ENCODE measurements at places on chromosomes 1 and 21.

DNA sequence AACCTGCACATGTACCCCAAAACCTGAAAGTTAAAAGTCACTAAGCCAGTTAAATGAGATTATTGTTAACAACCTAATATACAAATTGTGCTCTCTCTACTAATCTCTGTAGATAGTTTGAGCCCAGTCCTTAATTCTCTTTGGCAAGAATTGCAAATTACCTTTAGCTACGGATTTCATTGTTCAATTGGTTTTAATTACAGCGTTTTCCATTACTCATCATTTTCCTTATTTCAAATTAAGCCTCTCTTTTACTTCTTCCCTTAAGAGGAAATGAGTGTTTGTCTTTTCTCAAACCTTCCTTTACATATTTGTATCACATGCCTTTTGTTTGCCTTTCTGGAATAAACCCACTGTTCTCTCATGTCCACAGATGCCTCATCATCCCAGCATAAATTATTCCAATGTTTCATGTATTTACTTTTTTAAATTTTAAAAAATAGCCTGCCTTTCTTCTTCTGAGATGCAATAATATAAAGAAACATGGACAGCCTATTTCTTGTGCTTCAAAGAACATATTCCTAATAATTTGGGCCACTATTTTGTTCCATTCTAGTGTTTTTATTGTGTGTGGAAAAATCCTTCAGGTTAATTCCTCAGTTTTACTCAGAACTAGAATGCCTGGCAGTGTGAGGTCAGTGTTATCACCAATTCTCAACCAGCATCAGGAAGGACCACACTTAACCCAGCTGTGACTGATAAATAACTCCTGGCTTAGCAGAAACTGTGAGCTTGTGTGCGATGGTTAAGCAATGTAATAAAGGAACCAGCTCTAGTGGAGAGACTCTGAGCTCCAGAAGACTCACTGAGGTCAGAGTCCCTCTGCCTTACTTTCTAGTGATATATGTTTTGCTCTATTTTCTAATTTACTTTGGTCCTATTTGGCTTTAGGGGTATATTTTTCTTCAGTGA is 600.5 kb downstream of the LTN1 start:
- no peak for DNase-seq

DNA sequence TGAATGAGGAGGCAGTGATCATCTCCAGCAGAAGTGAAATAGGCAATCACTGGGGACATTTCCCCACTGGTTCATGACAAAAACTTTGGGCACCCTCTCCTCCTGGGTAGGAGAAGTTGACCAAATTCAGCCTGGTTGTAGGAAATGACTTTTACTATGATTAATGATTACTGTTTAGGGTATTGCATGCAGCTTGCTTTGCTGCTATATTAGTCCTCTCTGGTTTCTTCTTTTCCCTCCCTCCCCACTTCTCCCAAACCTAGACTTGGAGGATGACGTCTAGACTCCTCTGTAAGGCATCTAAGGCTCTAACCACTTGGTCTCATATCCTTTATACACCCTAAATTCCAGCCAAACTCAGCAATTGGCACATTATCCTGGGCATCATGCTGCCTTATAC is 3.4 kb upstream of the RGS16 start:
- DNase-seq: no peak

DNA sequence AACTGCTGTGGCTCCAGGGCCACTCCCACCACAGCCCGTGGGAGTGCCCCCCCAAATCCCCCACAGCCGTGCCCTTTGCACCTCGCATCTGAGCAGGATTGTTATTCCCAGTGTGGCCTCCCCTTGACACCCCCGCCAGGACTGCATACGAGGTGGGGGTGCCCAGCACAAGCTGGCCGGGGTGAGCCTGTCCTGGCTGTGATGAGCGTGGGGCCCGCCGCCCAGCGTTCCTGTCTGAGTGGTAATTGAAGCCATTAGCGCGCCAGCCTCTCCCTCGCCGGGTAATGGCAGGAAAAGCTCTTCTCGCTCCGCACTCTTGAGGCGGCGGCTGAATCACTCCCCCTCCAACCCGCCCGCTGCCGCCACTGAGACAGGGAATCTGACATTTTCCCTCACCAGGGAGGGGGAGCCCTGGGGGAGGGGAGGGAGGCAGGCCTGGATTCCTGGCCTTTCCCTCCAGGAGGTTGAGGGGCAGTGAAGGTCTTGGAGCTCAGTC is 27.7 kb downstream of the PTPRF start:
- DNase-seq: no peak

DNA sequence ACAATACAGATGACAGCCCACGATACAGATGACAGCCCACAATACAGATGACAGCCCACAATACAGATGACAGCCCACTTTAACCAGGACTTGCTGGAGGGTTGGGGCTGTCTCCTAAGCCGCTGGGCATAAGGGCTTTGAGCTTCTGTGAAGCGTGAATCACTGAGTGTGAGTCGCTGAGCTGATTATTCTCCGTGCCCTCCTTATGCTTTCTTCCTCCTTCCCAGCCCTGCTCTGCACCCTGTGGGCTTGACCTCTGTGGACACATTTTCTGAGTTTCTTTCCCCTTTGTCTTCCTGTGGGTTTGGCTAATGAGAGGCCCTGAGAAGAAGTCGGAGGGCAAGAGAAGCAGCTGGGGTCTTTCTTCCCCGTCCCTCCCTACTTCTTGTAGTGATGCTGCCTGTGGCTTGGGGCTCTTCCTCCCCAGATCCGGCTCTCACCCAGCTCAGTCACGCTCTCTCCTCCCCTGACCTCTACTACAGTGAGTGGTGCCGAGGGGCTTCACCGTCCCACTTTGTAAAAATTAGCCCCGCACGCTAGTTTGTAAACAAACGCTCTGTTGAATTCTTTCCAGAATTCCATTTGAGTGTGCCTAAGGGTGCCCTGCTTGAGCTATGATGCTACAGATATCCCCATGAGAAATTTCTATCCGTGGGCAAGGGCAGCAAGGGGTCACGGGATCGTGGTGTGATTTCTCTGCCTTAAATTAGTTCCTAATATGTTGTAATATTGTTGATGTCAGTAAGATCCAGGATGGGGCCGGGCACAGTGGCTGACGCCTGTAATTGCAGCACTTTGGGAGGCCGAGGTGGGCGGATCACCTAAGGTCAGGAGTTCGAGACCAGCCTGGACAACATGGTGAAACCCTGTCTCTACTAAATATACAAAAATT is 46.4 kb upstream of the SOD1 start:
- DNase-seq: peak; percentile 33

DNA sequence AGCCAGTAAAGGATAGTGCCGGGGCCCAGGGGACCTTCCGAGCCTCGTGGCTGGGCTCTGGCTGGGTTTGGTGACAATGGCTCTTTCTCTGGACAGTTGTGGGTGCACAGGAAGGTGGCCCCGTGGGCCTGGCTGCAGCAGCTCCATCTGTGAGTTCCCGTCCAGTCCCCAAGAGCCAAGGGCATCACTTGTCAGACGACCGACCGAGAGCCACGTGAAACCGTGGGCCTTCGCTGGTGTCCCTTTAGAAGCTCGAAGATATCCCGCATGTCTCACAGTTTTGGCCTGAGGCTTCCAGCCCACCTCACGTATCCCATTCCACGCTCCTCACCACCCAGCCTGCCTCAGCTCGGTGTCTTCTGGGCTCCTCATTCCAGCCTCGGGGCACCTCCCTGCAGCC is 27.2 kb upstream of the UMODL1 start:
- DNase-seq: no peak

DNA sequence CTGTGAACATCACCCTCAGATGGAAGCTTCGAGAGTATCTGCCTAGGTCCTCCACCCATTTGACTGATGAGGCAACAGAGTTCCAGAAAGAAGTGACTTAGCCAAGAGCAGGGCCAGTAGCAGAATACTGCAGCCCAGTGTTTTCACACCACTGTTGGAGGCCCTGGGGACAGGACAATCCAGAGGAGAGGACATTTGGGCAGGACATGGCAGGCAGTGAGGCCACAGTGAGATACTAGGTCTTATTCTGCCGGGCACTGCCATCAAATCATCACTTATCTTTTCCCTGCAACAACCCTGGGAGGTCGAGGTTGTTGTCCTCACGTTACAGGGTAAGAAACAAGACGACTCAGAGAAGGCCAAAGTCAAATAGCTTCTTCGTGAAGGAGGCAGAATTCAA is 5.5 kb upstream of the FOXO6 start:
- DNase-seq: no peak

DNA sequence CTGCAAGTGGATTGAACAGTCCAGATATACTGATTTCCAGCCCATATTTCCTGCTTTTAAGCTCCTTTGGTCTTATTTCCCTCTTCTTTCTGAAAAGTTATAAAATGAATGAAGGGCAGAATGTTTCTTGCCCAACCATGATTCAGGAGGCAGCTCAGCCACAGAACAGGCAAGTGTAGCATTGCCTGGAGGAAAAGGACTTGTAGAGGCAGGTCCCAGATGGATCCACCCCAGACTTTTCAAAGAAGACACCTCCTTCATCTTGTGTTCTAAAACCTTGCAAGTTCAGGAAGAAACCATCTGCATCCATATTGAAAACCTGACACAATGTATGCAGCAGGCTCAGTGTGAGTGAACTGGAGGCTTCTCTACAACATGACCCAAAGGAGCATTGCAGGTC is at the start of gene CLCA2:
CLCA2 (plus strand) TSS at position 299 of the 400 bp plus-strand sequence; CDS start at position 376, 77 bp downstream.
- no peak for DNase-seq

DNA sequence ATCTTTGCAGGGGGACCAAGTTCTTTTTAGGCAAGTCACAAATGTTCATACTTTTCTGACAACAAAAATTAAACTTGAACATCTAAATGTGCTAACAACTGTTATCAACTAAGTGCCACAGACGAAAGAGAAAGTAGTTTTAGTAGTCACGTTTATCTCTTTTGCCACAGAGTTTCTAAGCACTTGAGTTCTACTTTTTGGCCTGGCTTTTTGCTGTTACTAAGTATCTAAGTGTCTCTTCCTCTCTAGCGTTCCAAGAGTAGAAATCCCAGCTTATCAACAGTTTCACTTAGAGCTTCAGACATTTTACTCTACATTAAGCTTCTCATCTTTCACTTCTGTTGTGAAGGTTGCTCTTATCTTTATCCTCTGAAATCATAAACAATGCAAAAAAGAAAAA is 34.2 kb downstream of the GATAD2B start:
- DNase-seq: no peak

DNA sequence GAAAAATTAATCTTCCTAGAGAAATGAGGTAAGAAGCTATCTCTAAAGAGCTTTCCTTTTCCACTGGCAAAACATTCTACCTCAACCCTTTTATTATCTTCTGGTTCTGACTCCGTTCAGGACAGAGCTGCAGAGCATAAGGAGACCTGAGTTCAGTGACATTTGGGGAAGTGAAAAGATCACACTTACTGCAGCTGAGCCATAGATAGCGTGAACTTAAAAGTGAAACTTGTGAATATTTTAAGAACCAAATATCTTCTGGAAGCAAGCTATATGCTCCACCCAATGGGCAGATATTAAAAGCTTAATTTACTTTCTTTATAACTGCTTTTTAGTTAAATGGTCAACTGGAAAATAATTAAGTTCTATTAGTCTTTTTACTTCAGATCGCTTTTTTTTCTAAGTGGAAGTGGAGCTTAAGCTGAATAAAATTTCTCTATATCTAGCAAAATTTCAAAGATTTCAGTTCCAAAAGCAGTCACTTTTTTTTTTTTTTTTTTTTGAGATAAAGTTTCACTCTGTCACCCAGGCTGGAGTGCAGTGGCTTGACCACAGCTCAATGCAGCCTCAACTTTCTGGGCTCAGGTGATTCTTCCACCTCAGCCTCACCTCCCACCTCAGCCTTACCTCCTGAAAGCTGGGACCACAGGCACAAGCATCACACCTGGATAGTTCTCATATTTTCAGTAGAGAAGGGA is 11.9 kb downstream of the PTPN22 start:
- no peak for DNase-seq

DNA sequence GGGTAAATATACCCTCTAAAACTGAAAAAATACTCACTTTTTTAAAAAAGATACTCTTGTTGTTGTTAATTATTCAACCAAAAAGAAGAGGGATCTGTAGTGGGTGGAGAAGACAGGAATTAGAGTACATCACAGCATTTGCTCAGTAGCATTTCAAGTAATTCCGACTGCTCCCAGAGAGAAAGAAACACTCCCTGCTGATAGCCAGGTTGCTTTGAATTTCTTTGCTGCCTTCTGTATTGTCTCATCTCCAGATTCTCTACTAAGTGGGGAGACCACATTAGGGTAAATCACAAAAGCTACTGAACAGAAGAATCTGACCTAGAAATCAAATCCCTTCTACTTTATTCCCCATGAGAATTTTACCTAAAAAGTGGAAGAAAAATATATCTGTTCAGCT is 661.1 kb downstream of the BRINP3 start:
- DNase-seq: no peak

GRCh38 chr1:61670016-61670415 is 54.9 kb downstream of the TM2D1 start:
- no peak for DNase-seq

DNA sequence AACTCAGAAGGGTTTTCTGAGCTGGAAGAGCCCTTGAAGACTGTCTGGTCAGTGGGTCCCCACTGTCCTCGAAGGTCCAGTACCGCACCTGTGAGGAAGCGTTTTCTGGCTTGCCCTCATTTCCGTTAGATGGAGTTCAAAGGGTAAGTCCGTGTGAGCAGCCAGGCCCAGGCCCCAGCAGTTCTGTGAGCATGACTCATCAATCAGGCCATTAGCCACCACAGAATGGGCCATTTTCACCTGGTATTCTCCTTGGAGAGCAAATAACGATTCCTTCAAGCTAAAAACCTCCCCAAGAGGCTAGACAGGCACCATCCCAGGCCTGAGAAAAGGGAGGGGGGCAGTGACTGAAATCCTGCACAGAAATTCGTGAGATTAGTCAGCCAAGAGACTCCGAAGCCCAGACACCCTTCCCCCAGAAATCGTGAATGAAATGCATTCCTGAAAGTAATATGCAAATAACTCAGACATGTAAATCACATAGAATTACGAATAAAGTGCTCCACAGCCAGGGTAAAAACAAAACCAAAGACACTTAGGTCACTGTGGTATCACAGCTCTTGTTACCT is 66.0 kb downstream of the BCAR3 start:
- DNase-seq: peak; percentile 90

- DNase-seq: peak; percentile 75
Measured at GRCh38 chr1:235971571-235972310, 93.1 kb downstream of the NID1 start.

- DNase-seq: no peak
Measured at GRCh38 chr1:30905916-30906620, 2.5 kb downstream of the SDC3 start.

DNA sequence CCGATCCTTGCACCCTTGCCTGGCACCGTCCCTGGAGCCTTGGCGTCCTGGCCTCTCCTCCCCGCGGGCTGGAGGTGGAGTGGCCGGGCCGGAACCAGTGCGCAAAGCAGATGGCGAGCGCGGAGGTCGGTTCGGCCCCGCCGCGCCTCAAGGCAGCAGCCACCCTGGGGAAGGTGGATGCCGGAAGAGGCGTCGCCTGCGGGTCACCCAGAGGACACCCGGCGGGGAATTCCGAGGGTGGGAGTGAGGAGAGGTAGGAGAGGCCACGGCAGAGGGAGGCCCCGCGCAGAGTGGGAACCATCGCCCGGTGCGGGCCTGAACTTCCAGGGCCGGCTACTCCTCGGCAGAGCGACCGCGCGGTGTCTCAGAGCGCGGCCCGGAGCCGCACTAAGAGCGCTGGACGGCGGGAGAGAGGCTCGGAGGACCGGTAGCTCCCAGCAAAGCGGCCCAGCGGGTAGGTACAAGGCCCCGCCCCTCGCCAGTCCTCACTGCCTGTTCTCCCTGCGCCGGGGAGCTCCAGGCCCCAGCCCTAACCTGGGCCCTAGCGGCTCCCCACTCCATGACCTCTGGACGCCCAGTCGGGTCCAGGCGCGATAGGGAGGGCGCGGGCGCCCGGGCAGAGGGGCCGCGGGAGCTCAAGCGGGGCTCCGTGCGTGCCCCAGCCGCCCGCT is at the start of gene RNF207:
RNF207 (plus strand) TSS at position 271 of the 671 bp plus-strand sequence. CDS start 417 bp downstream, outside the sequence.
- DNase-seq: peak; percentile 59

Measured in renal cortical epithelial cell (primary cell).